Inflammatory macrophage treated with lipopolysaccharide for 1 hour (primary cell): ENCODE measurements at places on chromosomes 12 and 14.

- no peak for DNase-seq
Observed at GRCh38 chr14:24630087-24630871, 3.7 kb downstream of the GZMB start.

DNA sequence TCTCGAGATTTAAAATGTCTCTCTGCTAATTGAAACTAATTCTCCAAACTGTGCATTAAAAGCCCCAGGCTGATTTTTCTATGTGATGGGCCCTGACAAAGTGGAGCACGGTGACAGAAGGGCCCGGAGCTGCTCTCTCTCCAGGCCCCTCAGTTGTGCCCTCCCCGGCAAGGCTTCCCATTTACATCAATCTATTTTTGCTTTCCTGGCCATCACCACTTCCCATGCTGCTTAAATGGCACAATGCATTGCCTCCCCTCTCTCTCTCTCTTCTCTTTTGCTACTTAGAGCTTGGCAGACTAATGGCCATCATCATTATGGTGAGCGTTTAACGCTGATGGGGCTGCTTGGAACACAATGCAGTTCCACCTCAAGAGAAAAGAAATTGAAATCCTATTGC is 270.7 kb upstream of the DIO3 start:
- no peak for DNase-seq

GRCh38 chr12:98149691-98150210 is 365.6 kb upstream of the TMPO start:
- no peak for DNase-seq

DNA sequence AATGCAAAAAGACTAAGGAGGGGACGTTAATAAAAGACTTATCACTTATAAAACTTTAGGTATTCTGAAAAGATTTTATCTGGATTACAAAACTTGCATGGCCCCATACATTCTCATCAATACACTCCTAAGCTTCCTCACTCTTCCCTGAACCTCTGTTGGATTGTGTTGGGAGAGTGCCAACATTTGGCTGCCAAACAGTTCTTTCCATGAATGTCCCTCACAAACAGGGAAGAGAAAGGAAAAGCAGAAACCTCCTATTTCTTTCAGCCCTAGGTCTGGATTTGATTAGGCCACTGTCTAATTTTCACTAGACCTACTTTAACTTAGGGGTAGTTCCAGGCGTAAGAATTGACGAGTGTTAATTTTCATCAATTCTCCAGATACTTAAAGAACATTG is 11.7 kb downstream of the PTHLH start:
- DNase-seq: no peak

DNA sequence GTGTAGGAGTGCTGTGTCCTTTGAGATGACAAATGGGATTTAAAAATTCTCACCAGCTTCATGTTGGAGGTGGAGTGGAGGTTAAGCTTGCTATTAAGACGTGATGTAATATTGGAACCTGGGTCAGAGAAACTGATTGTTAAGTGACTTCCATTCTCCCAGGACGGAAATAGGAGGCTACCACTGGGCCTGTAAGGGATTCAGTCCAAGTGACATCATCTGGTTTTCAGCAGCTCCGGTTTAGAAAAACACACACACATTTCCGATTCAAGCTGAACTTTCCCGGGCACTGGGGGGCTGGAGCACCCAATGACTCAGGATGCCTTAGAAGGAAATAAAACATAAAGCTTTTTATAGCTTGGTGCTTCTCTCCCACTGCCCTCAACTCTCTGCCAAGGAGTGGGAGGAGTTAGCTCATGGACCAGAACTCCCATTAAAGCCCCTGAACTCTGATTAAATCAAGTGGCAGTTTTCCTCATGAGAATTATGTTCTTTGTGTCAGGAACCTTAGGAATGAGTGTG is 12.4 kb downstream of the CALM1 start:
- DNase-seq: peak; percentile 23

DNA sequence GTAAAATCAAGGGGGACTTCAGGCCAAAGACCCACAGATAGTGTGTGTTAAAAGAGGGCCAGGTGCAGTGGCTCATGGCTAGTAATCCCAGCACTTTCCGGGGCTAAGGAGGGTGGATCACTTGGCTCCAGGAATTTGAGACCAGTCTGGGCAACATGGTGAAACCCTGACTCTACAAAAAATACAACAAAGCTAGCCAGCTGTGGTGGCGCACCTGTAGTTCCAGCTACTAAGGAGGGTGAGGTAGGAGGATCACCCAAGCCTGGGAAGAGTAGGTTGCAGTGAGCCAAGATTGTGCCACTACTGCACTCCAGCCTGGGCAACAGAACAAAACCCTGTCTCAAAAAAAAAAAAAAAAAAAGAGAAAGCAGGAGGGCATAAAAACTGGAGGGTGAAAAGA is 8.5 kb downstream of the VCPKMT start:
- no peak for DNase-seq

- peak; percentile 8 for DNase-seq
Observed at GRCh38 chr14:33848706-33849454, 102.0 kb downstream of the EGLN3 start.

GRCh38 chr14:37034410-37035285 is 137.8 kb downstream of the SLC25A21 start:
- DNase-seq: no peak

DNA sequence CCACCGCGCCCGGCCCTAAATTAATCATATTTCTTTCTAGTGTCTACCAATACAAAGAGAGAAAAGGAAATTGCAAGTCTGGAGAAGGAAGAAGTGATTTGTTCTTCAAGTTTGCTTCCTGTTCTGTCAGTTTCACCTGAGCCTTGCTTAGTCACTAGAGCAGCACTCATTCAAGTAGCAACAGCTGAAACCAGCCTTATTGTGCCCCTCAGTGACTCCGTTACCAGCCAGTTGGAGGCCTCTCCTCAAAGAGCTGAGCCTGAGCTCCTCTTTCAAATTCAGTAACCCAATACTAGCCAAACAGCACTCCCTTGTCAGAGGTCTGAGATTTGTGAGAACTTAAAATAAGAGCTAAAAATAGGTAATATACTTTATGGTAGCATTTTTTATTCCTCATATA is 17.4 kb downstream of the PAWR start:
- DNase-seq: no peak

GRCh38 chr14:34710744-34711143 is 3.6 kb downstream of the CFL2 start:
- no peak for DNase-seq

DNA sequence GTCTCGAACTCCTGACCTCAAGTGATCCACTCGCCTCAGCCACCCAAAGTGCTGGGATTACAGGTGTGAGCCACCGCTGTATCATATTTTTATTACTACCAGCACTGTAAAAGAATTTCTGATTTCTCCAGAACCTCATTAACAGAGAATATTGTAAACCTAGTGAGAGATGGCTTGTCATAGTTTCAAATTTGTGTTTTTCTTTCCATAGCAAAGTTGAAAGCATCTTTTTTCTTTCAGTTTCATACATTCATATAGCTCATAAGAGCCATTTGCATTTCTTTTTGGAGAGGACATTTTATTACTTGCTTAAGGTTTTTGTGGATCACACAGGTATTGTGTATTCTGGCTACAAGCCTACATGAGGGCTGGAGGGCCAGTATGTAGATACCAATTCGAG is 58.0 kb downstream of the MIS18BP1 start:
- DNase-seq: no peak

DNA sequence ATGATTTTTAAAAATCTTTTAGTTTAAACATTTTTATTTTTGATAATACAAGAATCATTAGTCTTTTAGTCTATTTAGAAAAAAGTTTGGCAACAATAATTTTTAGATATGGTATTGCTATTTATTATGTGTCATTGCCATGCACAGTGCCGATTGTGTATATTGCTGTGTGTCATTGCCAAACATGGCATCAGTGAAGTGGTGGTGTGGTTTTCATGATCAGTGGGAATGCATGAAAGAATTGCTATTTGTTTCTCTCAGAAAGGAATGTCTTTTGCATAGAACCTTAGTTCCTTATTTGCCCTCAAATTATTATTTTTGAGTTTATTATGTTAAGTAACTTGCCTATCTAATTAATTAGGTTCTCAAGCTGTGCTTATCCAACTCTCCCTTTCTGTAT is 397.5 kb upstream of the PDE3A start:
- no peak for DNase-seq
